ENCODE measurements at places on chromosomes 12 and 14.

DNA sequence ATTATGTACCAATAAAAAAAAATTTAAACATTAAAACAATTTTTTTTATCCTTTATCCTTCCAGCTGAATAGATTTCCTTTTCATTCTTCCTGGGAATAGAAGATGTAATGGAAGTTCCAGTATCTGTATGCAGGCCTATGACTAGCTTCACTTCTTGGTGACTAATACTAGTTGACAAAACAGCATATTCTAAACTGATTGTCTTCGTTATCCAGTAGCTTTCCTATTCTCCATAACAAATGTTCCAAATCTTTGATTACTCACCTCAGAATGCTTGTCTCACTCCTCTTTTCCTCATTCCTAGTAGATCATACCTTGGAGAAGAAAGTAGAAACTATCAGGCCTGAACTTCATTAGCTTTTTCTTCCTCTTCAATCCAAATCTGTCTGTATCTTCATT, 70.7 kb downstream of the PLEKHA5 start:
- no peak for DNase-seq

GRCh38 chr12:75840994-75841355, 190.6 kb downstream of the PHLDA1 start:
- DNase-seq, result no peak

- DNase-seq, result no peak
Observed at GRCh38 chr12:92297405-92297804, 151.8 kb upstream of the BTG1 start.

GRCh38 chr12:47818467-47819137, 1.1 kb downstream of the HDAC7 start:
- DNase-seq, result peak; percentile 74

- DNase-seq, result no peak
Observed at GRCh38 chr12:129211862-129212630, 358.8 kb downstream of the GLT1D1 start.

DNA sequence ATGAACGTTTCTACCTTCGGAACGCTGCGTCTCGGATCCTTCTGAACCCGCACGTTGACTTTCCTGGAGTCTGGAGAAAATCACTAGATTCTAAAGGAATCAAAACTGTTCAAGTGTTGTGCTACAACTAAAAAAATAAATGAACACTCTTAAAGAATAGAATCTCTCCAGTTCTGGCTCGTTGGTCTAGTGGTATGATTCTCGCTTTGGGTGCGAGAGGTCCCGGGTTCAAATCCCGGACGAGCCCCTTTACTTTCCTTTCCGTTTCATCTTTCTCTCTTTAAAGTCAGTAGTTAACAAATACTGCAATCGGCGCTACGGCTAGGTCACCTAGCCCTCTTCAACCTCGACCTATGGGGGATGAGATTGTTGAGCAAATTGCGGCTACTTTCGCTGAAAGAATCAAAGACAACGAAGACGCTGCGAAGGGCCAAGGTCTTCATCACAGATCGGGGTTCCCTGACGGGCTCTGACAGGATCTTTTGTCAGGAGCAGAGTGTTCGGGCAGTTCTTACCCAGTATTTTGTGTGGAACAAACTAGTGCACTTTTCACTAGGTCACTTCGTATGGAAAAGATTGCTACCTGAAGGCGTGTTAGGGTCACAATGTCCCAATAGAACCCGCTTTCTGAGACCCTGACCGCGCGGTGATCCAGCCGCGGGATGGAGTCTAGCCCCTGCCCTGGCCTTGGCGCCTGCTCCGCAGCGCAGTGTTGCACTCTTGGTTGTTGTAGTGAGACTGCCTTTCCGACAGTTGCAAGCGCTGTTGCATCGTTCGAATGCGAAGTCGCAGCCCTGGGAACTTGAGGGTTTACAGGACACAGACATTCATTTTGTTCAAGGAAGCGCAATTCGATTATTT, 8.4 kb downstream of the OR6S1 start:
- no peak for DNase-seq

DNA sequence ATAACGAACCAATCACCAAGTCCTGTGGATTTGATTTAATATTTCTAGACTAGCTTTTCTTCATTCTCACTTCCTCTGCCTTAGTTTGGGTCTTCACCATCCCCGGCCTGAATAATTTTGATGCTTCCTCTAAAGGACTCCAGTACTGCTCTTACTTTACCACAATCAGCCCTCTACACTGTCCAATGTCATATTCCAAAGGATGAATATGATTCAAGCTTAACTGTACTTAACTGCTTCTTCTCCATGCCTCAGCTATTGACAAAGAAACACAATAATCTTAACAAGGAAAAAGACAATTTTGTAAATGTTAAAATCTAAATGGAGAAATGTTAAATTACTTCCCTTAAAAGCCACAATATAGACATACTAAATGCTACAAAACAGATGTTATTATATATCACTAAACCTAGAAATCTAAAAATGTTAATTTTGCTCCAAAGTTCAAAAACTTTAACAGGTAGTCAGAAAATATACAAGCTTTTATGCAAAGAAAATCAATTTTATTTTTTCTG, 70.2 kb downstream of the STXBP6 start:
- no peak for DNase-seq

DNA sequence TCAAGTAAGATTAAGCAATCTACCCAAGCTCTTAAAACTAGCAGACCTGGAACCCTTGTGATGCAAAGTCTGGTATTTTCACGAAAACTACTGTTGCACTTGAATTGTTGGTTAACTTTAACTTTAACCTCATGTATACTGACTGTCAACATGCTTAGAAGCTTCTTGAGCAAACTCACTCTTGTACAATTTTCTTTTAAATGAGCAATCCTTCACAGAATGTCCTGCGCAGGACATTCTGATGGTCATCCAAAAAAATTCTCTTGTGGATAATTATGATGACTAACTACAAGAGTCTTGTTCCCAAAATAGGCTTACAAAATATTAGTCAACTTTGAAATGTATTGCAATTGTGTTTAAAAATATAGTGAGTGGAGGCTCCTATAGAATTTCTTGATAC, 54.0 kb upstream of the PDE3A start:
- no peak for DNase-seq

- no peak for DNase-seq
Observed at GRCh38 chr12:56188131-56188777, 1.0 kb downstream of the SMARCC2 start.

DNA sequence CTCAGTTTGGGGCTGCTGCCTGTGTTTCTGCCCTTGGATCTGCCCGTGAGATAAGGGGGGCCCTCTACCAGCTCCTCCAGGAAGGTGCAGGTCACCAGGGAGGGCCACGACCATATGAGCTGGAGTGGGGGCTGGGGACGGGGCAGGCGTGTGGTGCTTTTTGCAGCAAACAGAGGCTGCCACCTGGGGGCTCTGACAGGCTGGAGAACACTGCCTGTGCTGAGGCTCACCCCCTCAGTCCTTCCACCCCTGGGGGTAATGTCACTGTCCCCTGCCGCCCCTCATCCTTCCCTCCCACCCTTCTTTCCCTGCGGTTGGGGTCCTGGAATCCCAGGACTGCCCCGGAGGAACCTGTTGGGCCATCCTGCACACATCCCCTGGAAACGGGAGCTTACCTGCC, 3.2 kb downstream of the PLD4 start:
- DNase-seq, result no peak

DNA sequence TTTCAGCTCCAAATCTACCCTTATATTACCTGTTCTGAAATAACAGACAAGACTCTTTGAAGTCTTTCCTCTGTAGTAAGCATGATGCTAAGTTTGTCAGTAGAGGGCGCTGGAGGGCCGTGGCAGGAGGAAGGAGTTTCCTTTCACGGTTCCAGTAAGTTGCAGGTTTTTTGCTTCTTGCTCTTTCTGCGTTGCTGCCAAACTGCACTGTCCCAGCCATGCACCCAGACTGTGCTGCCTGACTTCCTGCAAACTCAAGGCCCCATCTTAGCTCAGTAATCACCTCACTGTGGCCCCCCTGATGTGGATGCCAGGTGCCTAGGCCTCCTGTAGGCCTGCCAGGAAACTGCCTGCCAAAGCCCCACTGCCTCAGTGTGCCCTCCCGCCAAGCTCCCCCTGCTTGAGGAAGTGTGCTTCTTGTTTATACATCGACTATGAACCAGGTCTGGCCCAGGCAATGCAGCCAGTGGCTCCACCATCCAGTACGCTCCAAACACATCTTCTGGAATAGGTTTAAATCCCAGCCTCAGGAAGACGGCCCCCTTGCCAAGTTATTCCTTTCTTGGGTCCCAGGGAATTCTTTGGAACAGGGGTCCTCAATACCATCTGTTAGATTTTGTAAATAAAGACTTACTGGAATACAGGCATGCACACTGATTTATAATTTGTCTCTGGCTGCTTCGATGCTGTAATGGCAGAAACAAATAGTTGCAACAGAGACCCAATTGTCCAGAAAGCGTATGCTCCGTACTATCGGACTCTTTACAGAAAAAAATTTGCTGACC, 193.7 kb upstream of the LRIG3 start:
- peak; percentile 73 for DNase-seq

GRCh38 chr12:44876544-44877410, 662 bp upstream of the NELL2 start:
- peak; percentile 1 for DNase-seq
